Stimulated activated CD4-positive, alpha-beta T cell treated with anti-CD3 and anti-CD28 coated beads, Interleukin-1b, Interleukin-23, amount 100 ng/mL, for 1 hour (primary cell): ENCODE measurements at places on chromosomes 7 and 10.

GRCh38 chr10:91034494-91035159 is 113.7 kb upstream of the ANKRD1 start:
- DNase-seq, result no peak

- DNase-seq, result no peak
Measured at GRCh38 chr10:124632064-124632531, 112.1 kb downstream of the FAM53B start.

GRCh38 chr10:3526727-3527501 is 258.1 kb downstream of the KLF6 start:
- DNase-seq, result no peak

DNA sequence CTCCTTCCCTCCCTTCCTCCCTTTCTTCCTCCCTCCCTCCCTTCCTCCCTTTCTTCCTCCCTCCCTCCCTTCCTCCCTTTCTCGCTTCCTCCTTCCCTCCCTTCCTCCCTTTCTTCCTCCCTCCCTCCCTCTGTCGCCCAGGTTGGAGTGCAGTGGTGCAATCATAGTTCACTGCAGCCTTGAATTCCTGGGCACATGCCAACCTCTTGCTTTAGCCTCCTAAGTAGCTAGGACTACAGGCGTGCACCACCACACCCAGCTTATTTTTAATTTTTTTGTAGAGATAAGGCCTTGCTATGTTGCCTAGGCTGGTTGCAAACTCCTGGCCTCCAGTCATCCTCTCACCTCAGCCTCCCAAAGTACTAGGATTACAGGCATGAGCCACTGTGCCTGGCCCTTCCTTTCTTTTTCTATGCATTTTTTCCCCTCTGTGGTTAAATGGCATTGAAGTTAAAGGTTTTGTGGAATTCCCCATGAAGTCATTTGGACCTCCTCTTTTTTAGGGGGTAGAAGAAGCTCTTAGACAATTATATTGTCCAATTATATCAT is 9.6 kb downstream of the KLHDC10 start:
- no peak for DNase-seq

GRCh38 chr7:68394131-68394530 is 1204.1 kb upstream of the AUTS2 start:
- no peak for DNase-seq

DNA sequence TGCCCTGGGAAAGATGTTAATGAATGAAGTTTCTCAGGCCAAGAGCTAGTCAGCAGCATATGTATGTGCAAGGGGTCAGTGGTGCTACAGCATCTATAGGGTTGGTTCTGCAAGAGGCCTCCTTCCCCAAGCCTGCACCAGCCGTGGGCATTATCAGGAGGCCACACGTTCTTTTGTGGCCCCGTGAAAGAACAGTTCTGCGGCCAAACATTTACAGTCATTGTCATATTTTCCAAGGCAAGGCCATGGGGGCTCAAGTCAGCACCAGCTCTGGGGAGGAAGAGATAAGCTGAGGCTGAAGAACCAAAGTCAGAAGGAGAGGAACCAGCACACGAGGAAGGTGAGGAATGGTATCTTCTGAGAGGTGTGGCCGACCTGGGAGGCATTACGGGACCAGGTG is 54.4 kb upstream of the TMEM72 start:
- DNase-seq, result no peak

GRCh38 chr10:1130995-1131790 is 75.0 kb downstream of the WDR37 start:
- DNase-seq, result no peak

DNA sequence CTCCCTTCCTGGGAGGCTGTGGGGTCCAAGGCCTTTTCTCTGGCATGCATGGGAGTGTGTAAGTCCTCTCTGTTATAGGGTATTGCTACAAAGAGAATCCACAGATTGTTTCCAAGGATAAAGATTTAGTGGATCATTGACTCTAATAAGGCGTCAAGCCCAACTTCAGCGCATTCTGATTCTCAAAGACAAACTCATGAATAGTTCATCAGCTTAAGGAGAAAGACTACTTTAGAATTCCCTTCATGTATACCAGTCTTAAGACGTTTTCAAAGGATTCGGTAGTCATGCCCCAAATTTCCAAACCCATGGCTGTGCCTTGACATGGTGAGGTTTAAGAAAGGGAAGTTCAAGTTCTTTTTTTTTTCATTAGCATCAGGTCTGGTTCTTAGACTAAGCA is 46.6 kb upstream of the ABLIM1 start:
- no peak for DNase-seq

- no peak for DNase-seq
Measured at GRCh38 chr10:33334805-33335550, 511 bp upstream of the NRP1 start.

DNA sequence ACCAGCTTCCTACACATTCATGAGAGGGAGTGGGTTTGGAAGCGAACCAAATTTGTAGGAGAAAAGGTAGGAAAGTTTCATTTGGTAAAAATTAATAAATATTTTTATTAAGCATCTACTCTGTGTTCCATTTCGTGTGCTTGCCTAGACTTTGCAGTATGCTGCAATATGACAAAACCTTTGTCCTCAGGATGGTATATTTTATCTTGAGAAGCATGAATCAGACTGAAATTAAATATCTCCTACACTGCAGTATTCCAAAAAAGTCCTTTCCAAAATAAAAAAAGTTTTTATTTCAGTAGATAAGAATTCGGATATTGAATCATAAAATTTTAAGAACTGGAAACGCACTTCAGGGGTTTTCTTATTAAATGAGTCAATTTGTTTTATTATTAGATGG is 47.7 kb downstream of the ANK3 start:
- no peak for DNase-seq

- DNase-seq, result no peak
Measured at GRCh38 chr10:100654782-100655325, 90.5 kb upstream of the PAX2 start.

DNA sequence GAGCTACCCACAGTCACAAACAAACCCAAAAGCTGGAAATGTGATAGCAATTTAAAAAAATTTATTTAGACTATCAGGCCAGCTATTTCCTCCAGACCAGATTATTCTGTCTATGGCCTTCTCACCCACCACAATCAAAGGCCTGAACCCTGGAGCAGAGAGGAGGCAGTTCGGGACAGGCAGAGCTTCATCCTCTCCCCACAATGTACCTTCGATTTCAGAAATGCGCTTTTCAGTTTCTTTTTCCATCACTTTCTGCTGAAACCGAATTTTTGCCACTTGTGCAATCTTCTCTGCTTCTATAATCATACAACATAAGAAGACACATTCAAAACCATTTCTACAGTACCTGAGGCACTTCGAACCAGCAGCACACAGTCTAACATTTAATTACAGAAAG is 29.9 kb downstream of the ERLIN1 start:
- no peak for DNase-seq
